ENCODE measurements at places on chromosomes 6 and 20.

DNA sequence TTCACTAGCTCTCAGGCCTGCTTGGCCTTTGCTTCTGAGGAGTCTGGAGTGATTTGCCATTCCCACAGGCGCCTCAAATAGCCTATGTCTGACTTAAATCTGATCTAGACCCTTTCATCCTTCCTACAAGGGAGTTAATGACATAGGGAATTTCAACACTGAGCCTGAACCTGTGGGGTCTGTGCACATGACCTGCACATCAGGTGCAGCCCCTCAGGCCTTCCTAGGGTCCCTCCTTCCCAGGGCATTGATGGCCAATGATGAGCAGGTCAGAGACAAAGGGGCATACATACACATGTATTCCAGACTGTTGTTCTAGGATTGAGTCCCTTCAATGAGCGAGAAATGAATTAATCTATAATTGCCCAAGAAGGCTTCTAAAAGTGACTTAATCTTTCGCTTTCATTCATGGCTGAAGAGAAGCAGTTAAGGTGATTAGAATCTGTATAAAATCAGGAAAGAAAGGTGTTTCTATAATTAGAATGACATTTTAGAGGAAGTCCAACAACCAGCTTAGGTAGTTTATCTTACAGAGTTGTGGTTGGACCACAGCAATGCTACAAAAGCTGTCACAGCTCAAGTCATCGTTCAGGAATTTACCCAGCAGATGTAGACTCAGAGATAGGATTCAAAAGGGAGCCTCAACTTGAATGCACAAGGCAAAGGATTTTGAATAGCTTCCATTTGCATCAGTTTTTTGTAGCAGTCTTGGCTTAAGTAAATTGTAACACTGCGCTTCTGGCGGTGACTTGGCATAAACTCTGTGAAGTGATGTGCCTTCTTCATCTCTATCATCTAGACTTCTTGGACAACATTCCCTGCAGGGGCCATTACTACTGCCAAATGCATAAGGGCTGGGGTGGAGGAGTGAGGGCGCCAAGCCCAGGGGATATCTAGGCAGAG is 27.0 kb upstream of the TBC1D7 start:
- no peak for DNase-seq

GRCh38 chr20:63255931-63256704 is 1.9 kb upstream of the NKAIN4 start:
- DNase-seq: peak; percentile 47

GRCh38 chr6:136468711-136469110 is 81.5 kb downstream of the MAP7 start:
- DNase-seq: no peak

DNA sequence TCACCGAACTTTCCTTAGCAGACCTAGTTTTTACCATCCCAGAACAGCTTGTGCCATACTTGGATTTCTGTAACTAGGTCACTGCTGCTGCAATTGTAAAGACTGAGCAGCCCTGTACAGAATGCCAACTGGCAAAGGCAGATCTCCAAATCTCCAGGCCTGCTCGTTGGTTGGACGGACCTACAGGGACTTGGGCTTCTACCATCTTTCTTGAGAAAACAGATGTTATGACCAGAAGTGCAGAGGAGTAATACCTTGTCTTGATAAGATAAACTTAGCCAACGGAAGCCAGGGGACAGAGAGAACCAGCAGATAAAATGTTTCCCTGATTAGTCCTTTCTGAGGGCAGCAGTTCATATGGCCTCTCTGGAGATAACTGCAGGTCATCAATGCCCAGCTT is 304.1 kb downstream of the RFPL4B start:
- no peak for DNase-seq

GRCh38 chr6:89997456-89998445 is 103.5 kb downstream of the GJA10 start:
- DNase-seq: no peak

GRCh38 chr6:137471986-137472385 is 22.2 kb downstream of the OLIG3 start:
- DNase-seq: no peak

DNA sequence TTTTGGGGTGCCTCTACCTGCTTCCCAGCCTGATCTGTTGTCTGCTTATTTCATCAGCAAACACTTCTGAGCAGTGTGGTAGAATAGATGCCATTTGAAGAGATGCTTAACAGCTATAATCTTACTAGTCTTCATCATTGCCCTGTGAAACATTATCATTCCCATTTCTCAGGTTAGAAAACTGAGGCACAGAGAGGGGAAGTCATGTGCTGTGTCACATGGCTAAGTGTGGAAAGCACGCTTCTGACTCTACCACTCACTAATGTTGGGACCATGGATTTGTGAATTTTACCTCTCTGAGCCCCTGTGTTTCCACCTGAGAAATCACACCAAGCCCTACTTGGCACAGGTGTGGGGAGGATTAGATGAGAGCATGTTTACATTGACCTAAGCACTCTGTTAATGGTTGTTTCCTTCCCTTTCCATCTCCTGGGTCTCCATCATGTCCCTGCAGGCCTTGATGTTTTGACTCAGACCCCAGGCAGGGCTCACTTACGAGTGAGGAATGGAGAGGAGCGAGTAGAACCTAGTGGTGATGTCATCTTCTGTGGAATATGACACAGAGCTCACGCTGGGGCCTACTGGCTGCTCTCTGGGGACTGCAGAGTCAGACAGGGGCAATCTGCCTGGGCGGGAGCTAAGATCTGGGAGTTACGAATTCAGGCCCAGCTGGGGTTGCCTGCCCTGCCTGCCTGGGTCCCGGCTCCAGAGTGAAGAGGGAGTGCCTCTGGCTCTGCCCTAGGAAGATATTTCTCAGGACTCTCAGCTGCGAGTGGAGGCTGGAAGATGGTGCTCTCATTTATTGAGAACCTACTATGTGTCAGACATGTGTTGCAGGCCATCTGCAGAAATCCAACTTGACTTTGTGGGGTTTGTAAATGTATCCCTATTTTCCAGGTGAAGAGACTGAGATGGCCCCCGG is 64.3 kb downstream of the CDH22 start:
- no peak for DNase-seq

- no peak for DNase-seq
Measured at GRCh38 chr6:837380-837779, 144.4 kb upstream of the EXOC2 start.

- no peak for DNase-seq
Measured at GRCh38 chr6:148967541-148967956, 220.7 kb downstream of the UST start.

DNA sequence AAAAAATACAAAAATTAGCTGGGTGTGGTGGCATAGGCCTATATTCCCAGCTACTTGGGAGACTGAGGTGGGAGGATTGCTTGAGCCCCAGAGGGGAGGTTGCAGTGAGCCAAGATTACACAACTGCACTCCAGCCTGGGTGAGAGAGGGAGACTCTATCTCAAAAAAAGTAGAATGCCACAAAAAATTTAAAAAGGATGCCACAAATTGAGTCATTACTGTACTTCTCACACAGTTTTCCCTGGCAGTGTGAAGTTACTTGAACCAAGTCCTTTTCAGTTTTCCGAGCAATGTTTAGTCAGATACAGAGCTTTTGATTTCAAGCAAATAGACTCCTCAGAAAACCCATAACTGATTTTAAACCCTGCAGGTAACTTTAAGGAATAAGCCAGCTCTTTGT is 53.3 kb downstream of the TNFRSF21 start:
- no peak for DNase-seq

DNA sequence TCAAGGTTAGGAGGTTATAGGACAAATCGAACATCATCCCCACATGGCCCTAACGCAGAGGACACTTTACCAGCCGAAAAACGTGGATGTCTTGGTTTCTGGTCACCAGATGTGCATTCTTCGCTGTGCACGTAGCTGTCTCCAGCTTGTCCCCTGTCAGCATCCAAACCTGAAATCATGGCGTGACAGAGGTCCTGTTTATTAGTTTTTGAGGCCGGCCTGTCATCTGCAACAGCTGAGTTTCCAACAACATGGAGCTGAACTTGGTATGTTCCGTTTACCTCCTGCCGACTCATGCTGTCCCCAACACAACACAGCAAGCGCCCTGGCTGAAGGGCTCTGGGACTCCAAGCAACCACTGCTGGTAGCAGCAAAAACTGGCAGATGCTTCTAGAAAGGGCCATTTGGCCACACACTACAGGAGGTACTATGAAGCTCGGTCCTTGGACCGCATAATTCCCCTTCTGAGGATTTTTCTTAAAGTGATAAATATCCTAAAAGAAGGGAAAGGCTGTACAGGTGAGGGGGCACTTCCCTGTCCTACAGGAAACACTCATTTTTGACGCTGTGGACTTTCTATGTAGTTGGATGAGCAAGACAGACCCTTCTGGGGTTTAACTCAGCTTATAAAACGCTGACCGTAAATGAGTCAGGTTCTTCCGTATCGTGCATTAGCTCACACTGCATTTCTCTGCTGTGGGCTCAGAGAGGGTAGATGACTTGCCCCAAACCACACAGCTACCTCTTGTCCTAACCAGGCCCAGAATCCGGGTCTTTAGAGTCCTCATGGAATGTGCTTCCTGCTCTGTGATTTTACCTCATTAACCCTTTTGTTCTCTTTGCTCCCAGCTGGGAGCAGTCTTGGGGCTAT is 79.7 kb upstream of the NFATC2 start:
- no peak for DNase-seq

DNA sequence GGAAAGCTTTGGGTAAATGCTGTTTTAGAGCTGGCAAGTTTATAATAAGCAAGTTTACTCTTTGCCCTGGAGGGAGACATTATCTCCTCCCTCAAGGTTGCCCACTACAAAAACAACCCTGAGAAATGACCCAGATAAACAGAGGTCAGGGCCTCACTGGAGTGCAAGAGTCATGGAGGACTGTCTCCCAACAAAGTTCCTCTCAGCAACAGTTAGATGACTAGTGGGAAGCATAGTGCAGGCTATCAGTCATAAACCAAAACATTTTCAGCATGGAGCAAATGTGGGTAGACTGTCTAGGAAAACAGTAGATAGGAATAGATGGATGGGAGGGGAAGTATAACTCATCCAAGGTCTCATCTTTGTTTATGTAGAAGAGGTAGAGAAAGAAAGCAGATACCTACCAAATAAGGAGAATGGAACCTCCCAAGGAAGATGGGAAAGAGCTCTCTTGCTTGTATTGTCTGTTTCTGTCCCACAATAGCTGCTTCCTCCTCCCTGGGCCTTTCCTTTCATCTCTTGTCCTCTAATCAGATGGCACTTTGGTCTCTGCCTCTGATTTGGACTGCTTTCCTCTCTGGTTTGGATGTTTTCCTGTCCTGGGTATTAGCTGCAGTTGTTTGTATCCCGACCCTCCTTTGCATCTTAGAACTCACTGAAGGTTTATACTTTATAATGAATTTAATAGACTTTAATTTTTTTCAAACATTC is 95.4 kb downstream of the WASF1 start:
- no peak for DNase-seq

DNA sequence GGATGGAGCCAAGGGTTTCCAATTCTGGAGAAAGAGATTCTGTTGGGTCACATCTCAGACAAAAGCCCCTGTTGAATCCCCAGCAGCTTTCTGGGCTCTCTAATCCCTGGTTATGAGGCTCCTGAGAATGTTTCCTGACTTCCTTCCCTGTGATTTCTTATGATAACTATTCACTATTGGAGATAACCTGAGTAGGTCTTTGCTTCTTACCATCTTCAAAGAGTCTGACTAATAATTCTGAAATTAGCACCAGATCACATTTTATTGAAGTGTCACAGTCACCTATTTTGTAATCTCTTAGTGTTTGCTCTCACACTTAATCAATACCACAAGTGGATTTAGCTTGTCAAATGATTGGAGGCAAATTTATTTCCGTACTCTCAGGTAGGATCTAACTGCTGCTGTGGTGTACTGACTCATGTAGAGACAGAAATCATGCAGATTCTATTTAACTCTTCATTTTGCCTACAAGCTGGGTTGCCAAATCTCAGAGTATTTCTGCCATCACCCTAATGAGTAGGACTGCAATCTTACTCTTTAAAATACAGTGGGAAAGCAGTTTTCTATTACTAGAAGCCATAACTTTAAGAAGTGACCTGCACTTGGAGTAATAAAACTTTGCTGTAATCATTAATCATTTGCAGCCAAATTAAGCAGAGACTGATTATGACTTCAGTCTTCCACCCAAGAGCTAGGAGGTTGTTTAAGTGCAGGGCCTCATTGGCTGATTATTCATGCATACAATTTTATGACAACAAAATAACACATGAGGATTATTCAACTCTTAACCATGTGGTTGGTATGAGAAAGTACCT is 422.1 kb downstream of the EPM2A start:
- no peak for DNase-seq

DNA sequence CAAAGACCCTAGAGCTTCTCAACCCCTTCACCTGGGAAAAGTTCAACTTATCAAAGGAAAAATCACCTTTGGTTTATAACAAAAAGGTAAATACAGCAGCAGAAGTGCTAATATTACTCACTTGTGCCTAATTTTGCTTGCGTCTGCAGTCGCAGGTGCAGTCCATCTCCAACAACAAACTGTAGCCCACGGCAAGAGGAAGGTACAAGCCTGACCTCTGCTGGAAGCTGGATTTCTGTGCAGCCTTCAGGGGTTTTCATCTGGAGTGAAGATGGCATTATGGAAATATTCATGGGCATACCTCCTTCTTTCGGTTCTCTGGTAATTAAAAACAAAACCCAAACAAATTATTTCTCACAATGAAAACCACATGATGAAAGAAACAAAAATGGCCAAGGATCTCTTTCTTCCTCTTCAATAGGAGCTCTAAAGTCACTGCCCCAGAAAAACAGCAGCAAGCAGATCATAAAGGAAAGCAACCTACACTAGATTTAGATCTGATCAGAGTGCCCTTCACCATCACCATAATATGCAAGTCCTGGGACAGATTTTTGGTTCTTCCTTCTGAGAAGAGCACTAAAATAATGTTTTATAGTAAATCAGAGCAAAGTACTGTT is 7.8 kb downstream of the UBE3D start:
- peak; percentile 14 for DNase-seq

DNA sequence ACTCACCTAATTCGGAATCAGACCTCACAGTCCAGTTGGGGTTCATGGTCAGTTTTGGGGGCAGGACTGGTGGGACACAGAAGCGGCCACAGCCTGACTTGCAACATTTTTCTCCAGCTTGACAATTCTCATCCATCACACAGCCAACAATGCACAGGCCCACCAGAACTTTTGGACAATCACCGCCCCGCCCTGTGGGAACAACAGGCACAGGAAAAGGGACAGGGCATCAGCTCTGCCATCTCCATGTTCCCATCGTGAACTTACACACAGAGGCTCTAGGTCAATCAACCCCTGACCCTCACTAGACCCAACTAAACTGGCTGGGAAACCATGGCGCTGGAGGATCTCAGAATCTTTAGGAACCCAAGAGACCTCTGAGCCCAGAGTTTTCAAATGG is 16.3 kb downstream of the WFDC3 start:
- no peak for DNase-seq

GRCh38 chr6:6793388-6794250 is 205.1 kb downstream of the LY86 start:
- no peak for DNase-seq

DNA sequence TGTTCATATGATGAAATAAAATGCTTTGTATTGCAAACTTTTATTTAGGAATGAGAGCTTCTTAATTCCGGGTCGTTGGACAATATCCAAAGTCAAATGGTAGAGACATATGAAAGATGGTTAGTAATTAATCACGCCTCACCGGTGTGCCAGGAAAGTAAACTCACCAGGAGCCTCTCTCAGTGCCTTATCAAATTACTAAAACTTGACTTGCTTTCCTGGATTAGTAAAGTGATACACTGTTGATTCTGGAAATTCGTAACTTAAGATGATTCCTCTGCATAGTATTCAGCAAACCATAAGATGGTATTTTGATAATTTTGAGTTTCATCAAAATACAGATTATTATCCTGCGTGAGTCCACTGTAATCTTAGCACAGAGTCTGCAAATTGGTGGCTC is 115.2 kb downstream of the PAX1 start:
- no peak for DNase-seq

All from DMS79 treated with DMSO at 0.1 percent for 48 hours (cell line).